ENCODE measurements at places on chromosomes 16 and 17. TPM values are rescaled to one million over a fixed set of nuclear protein-coding genes. Genes with fewer than 3 reads are reported as not detected.

The KRT24 gene
- not detected for total RNA-seq

The ZNF469 gene
- total RNA-seq = 0.26 TPM

The ZG16 gene
- total RNA-seq = not detected

The GRB2 gene
- total RNA-seq = 163 TPM

The MFSD6L gene
- total RNA-seq = 0.91 TPM

GRCh38 chr17:15291674-15292361 is 26.7 kb upstream of the PMP22 start:
- no peak for ATAC-seq

DNA sequence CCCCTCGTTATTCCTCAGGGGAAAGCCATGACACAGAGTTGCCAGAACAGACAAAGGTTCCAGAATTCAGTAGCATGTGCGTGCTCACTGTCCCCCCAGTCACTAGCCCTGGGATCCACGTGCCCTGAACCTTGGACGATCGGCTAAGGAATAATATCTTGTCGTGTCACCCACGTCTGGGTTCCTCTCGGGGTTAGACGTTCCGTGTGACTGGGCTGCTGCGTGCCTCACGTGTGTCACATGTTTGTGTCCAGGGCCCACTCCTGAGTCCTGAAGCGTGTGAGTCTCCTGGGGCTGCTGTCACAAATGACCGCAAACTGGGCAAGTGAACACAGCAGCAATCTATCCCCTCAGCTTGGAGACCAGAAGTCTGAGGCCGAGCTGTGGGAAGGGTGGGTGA is 12.4 kb upstream of the ZNF469 start:
- ATAC-seq = no peak

DNA sequence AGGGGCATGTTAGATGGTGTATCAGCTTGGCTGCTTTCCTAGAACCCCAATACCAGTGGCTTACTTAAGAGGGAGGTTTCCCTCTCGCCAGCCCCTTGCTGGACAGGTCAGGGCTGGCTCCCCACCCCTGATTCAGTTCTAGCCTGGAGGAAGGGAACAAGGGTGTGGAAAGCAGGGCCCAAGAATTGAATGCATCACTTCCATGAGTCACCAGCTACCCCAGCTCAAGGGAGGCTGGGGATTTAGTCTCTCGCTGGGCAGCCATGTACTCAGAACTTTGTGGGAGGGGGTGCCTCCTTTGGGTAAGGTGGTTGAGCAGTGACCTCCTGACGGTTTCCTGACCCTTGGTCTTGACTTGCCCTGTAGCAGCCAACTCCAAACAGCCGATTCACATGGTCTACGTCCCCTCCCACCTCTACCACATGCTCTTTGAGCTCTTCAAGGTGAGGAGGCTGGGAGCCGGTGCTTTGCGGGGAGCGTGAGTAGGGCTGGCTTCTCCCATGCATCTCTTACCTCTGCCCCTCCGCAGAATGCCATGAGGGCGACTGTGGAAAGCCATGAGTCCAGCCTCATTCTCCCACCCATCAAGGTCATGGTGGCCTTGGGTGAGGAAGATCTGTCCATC is 12.8 kb downstream of the PDK2 start:
- ATAC-seq = no peak

DNA sequence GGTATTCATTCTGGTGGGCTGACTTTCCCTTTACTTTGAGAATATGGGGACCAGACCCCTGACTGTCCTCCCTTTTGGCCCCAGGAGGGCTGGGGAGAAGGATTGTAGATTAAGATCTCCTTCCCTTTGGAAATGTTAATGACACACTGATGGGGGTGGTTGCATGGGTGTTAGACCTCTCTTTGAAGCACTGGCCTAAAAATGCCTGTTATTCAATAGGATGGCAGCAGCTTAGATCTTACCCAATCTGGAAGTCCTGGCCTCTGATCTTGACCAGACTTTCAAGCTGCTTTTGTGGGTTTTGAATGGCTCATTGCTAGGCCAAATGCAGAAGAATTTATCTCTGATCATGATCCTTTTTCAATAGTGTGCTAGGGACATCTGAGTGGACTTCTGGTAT is 25.7 kb downstream of the MAP3K3 start:
- no peak for ATAC-seq

GRCh38 chr17:17849845-17850373 is 13.1 kb upstream of the SREBF1 start:
- ATAC-seq = peak; percentile 25

- no peak for ATAC-seq
These were observed 220 bp upstream of the ARHGAP44 start for GRCh38 chr17:12789075-12789480.

DNA sequence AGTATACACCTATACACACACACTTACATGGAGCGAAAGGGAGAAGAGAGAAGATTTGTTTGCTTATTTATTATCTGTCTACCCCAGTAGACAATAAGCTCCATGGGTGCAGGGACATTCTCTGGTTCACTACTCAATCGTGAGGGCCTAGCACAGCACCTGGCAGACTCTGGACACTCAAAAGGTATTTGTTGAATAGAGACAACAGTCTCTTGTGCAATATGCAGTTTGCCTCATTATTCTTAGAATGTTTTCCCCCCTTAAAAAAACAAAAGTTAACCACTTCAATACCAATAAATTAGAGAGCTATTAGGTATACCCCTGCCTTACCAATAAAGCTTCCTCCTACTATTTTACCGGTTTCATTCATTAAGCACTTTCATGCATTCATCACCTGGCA is 2.0 kb downstream of the AKAP10 start:
- no peak for ATAC-seq

DNA sequence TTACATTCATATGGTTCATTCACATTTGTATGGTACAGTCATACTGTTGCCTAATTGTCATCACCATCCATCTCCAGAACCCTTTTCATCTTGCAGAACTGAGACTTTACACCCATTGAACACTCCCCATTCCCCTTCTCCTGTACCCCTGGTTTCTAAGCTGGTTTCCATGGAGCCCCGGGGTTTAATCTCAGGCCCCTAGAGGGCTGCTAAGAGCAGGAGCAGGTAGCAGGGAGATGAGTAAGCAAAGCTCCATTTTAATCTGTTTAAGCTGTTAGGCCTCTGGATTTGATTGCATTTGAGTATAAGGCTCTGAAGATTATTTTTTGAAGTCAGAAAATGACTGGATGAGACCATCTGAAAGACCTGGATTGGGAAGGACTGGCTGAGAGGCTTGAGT is 68.5 kb upstream of the RPL38 start:
- no peak for ATAC-seq

GRCh38 chr17:36661688-36662087 is 60.3 kb downstream of the MRM1 start:
- no peak for ATAC-seq

- no peak for ATAC-seq
These were observed 49.3 kb upstream of the USP7 start for GRCh38 chr16:9012848-9013507.

DNA sequence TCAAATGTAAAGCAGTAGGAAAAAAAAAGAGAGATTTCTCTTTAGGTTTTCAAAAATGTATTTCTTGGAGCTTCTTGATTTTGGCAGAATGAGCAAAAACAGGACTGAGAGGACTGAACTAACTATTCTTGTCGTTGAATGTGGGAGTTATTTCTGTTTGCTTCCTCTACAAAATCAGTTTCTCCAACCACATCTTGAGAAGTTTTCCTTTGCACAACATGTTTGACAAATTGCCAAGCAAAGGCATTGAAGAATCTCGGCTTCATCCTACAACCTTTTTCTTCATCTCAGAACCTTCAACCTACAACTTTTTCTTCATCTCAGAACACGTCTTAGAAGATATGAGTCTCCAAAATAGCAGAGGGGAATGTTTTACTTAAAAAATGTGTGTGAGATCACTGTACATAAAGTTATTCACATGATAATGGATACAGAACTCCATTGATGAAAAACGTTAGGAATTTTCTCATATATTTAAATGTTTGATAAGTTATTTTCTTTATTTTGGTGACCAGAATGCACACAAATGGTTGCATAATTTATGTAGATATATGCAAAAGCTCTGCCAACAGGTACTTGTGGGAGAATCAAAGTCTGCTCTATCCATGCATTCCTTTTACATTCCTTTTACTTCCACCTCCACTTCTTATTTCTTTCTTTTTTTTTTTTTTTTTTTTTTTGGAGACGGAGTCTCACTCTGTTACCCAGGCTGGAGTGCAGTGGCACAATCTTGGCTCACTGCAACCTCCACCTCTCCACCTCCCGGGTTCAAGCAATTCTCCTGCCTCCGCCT is 370.0 kb downstream of the KCNJ2 start:
- ATAC-seq = no peak
